NCI-H187 treated with DMSO at 0.1 percent for 48 hours (cell line): ENCODE measurements at places on chromosomes 4 and X.

GRCh38 chr4:185283723-185284122 lies 74.3 kb downstream of the SNX25 start:
- DNase-seq = no peak

GRCh38 chr4:156169861-156170260 lies 216.2 kb upstream of the CTSO start:
- no peak for DNase-seq

GRCh38 chr4:101421386-101421785 lies 74.1 kb upstream of the PPP3CA start:
- DNase-seq = no peak

- no peak for DNase-seq
Observed at GRCh38 chr4:1945124-1945895, 63.5 kb downstream of the NELFA start.

DNA sequence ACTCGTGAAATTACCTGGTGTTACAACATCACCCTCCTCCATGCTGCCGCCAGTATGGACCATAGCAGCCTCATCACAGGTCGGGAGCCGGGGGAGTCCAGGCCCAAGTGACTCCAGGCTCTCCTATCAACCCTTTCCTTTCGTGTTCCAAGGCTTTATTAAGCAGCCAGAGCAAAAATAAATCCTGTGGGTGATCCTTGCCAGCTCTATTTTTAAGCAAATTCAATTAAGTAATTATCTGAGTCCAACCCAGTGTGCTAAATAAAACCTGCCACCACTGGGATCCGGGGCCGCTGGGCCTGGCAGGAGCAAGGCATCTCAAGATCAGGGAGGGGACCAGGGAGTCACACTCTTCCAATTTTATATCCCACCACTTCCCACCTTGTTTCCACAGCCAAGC lies 80.7 kb upstream of the PRPS1 start:
- no peak for DNase-seq

DNA sequence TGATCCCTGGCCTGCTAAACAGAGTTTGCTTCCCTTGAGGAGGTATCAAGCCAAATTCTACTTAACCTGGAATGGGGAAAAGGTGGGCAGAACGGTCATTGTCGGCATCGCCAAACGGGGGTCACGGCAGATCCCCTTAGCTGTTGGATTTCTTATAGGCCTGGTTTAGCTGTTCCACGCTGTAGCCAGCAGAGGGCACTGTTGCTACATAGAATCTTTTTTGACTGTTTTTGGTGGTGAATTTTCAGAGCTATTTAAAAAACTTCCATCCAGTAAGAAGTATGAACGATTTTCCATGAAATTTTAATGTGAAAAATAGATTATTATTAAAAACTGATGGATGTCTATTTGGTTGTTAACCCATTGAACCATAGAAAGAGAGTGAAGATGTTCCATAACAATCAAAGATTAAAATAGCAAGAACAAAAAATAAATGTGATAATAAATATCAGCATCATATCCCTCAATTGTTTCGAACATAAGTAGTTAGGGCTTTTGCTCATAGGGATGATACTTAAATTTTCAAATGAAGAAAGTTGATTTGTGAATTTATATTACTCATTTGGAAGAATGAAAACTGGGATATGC lies 56.6 kb downstream of the LINC00632 start:
- no peak for DNase-seq

DNA sequence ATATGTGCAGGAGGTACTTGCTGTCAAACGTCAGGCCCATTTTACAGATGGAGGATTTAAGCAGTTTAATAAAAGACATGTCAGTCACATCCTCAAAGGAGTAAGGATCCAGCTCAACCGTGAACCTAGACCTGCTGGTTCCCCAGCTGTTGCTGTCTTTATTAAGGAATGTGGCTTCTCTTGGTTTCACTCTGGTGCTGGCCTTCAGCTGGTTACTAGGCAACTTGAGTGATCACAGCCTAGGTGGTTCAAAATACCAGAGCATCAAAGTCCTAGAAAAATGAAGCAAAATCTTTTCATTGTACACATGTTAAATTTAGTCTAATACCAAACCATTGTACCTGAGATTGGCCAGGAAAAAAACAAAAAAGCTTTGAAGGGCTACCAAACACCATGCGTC lies 32.7 kb upstream of the GLRA2 start:
- DNase-seq = no peak

DNA sequence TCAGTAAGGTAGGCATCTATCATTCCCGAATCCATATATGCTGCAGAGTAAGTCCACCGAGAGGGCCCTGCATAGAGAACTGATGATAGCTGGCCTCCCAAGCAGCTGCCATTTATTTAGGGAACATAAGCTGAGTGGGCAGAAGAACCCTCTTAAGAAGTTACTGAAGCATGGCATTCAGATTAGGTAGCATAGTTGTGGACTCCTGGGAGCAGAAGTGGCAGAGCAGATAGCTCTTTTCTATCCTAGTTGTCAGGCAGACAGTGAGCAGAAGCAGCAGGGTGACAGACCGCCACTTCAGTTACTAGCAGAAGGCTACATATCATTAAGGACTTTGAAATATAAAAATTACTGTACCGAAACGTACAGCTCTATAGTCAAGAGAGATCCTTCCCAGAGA lies 454.7 kb downstream of the PPP4R3C start:
- DNase-seq = peak; percentile 30

- DNase-seq = no peak
Observed at GRCh38 chr4:53005808-53006207, 143.7 kb downstream of the RASL11B start.

- no peak for DNase-seq
Observed at GRCh38 chr4:18110099-18110498, 88.5 kb upstream of the LCORL start.

GRCh38 chr4:16461362-16461761 lies 235.1 kb upstream of the TAPT1 start:
- no peak for DNase-seq

- no peak for DNase-seq
Observed at GRCh38 chrX:129823115-129823514, 20.6 kb downstream of the ZDHHC9 start.

DNA sequence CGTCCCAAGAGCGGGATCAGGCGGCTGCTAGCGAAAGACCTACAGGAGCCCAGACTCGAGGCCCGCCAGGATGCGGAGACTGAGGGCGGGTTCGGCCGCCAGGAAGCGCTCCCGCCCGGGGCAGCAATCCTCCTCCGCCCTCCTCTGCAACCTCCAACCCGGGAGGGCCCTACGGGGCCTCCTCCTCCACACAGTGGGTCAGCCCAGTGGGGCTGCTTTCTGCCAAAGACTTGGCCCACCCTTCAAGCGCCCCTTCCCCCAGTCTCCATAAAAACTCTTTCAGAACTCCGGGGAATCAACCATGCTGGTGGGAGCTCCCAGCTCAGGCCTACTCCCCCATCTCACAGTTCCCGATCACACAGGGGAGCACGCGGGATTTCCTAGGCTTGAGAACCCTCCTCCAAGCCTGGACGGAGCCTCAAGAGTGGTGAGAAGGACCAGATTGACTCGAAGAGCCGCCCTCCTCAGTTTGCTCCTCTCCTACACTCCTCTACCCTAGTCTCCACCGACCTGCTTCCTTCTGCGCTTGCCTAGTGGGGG lies 77.5 kb downstream of the RLIM start:
- no peak for DNase-seq

DNA sequence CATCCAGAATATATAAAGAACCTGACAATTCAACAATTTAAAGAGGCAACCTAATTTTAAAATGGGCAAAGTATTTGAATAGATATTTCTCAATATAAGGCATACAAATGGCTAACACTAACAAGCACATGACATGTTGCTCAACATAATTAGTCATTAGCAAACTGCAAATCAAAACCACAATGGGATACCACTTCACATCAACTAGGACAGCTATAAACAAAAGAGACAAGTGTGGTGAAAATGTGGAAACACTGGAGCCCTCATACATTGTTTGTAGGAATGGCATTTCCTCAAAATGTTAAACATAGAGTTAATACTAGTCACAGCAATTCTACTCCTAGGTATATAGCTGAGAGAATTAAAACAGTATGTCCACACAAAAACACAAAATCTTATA lies 96.7 kb downstream of the CORIN start:
- no peak for DNase-seq

DNA sequence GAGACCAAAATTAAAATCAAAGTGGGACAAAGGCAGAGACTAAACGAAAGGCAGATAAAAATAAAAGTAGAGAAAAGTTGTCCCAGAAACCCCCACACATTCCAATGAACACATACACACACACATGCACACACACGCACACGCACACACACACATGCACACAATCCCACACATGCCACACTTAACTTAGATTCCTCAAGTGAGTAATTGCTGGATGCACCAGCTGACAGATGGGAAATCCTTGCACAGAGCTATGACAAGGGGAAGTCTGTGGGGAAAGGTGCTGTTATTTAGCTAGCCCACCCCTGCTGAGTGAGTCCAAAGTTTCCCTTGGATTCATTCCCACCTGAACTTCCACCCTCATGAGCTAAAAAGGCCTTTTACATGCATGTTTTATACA lies 233.9 kb downstream of the RAB28 start:
- DNase-seq = no peak

GRCh38 chr4:56607926-56608325 lies 73.2 kb downstream of the HOPX start:
- DNase-seq = no peak

- peak; percentile 86 for DNase-seq
Observed at GRCh38 chrX:147376601-147377422, 534.9 kb upstream of the FMR1 start.

DNA sequence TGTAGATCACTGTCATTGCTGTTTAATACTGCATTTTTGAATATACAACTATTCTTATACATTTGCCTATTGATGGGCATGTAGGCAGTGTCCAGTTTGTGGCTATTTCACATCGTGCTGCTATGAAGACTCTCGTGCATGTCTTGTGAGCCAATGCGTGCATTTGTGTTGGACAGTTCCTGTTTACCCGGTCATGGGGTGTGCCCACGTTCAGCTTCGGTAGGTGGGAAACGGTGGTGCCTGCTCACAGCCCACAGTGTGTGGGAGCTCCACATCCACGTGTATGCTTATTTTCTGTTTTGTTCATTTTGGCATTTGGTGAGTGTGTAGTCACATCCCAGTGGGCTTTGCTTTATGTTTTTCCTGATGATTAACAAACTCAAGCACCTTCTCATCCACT lies 19.7 kb upstream of the RNF212 start:
- DNase-seq = no peak

GRCh38 chr4:138890891-138891570 lies 124.5 kb upstream of the NOCT start:
- peak; percentile 67 for DNase-seq

DNA sequence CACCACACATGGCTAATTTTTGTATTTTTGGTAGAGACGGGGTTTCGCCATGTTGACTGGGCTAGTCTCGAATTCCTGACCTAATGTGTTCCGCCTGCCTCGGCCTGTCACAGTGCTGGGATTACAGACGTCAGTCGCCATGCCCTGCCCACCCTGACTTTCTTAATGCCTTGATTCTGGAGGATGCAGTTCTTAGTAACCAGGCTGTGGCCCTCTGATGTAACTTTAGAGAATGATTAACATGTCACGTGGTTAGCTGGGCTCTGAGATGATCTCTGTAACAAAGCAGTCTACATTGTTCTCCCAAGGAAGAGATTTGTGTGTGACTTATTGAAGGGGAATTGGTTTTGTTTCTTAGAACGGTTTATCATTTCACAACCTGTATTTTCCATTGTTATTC lies 30.6 kb downstream of the ANK2 start:
- no peak for DNase-seq

DNA sequence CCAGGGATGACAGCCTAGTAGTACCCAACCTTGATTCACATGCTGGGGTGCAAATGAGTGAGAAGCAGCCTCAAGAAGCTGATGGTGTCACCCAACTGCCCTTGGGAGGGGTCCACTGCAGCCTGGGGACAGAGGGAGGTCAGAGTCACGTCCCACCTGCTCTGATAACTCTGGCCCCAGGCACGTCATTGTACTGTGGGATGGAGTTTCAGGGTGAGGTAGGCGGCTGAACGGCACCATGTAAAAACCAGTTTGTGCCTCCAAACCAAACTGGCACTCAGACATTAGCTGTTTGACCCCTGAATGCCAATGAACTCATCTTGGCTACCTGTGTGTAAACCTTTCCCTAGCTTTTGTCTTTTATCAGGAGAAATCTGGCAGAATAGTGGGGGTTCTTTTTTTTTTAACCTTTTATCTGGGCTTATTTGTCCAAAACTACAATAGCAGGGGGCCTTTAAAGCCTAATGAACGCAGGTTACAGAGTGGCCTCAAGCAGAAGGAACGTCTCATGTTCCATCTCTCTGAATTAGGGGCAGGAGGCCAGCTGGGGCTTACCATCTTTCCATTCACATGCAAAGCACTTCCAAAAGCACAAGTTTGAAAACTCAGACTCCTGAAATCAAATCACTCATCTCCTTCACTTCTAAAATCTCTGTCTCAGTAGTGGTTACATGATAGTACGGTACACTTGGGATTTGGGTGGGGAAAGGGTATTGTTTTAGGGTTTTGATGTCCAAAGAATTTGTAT lies 89.4 kb downstream of the IRF2 start:
- DNase-seq = no peak

DNA sequence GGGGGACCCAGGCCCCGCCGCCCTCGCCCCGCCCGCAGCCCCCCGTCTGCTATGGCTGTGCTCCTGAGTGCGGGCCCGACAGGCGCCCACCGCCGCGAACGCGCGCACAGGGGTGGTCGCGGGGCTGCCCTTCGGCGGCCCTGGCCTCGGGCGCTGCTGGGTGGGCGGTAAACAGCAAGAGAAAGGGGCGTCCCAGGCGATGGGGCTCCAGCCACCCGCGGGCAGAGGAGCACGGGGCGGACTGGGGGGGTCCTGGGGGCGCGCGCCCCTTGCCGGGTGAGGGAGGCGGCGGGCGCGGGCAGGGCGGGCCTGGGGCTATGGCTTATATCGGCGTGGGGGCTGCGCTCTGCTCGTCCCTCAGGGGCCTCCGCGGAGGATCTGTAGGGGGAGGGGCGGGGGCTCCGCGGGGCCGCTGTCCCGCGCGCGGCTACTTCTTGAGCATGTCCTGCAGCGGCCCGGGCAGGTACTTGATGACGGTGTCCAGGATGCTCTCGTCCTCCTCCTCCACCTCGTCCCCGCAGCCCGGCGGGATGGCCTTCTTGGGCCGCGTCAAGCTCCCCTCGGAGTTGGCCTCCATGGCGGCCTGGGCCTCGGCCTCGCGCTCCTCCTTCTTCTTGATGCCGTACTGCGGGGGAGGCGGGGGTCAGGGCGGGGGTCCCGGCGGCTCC lies 39.7 kb downstream of the CPLX1 start:
- DNase-seq = no peak

DNA sequence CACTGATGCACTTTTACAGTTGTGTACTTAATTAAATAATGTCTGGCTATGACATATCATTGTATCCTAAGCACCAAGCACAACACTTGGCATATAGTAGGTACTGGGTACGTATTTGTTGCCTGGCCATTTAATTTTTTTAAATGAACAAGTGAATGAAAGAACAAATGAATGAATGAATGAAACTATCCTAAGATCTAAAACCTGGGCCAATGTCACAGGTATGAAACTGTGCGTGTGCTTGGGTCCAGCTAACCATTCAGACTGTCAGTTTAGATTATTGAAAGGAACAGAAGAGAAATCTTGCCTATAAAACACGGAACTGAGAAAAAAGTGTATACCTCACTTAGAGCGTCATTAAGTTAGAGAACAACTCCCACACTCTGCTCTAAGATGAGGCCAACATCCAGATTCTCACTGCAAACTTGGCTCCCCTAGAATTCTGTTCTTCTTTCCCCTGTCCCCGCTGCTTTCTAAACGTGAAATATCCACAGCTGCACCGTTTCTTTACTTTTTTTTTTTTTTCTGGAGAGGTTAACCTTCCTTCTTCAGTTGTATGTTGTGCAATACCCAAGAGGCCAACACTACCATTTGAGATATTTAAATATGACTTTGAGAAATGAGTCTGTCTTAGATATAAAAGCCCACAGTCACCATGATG lies 17.3 kb upstream of the SEL1L3 start:
- DNase-seq = no peak

- no peak for DNase-seq
Observed at GRCh38 chr4:55018521-55018920, 106.9 kb downstream of the KDR start.
